ENCODE measurements at places on chromosomes 1 and 21.

- no peak for DNase-seq
These were observed 7.1 kb upstream of the PLEKHM2 start for GRCh38 chr1:15676688-15677661.

DNA sequence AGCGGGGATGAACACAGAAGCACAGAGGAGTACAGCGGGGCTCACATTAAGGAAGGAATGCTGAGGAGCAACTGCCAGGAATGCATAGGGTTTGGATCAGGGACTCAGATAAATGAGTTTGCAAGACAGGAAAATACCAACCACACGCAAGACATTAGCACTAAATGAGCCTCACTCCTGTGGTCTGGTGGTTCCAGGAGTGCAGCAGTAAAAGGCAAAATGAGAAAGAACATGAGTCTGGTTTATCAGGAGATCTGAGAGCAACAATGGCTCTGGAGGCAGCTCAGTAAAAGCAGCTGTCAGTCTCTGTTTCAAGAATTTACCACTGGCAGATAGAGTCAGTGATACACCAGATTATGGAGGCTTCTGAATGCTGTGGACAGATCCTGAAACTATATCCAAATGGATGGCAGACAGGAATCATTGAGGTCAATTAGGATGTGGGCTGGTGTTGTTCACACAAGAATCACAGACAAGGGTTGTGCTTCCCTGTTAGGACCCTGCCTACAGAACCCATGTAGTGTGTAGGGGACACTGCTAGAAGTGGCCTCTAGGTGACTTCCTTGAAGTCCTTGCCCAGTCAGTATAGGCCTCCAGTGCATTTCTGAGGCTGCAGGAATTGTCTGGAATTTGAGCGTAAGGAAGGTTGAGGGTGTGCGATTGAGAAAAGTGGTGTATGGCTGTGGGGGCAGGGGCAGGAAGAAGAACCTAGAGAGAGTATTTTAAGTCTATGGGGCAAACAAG is 50.3 kb downstream of the CASQ2 start:
- DNase-seq, result no peak

- DNase-seq, result no peak
These were observed 14.6 kb downstream of the CACNA1E start for GRCh38 chr1:181497870-181498269.

- DNase-seq, result no peak
These were observed 259.1 kb downstream of the TGFB2 start for GRCh38 chr1:218604217-218604616.

GRCh38 chr1:207992677-207993236 is 81.8 kb upstream of the CD34 start:
- DNase-seq, result no peak

DNA sequence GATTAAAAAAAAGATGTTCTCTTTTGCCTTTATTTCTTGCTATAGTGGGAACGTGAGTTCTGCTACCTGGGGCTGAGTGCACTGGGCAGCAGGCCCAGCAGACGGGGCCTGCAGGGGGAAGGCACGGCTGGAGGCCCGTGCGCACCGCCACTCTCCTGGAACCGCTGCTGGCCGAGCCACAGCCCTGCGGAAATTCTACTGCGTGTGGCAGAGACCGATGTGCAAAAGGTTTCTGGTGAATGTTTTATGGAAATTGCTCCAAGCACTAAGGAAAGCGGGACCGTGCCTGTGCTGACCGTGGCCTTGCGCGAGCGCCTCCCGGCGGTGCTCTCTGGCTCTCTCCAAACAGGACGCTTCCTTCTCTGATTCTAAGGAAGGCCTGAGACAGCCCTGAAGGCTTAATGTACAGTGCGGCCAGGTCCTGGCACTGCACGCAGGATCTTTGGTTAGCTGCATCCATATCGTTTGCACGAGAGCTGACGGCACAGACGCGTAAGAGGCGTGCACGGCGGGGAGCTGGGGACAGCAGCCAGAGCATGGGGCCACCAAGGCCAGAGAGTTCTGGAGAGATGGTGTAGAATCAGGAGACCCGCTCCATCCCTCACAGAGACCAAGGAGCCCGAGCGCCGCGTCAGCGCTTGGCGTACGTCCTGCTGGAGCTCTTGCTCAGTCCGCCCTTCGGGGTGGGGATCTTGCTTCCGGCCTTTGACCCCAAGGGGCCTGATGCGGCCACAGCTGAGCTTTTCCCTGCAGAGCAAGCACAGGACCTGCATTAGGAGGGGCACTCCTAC is 18.7 kb upstream of the LRRC47 start:
- no peak for DNase-seq

DNA sequence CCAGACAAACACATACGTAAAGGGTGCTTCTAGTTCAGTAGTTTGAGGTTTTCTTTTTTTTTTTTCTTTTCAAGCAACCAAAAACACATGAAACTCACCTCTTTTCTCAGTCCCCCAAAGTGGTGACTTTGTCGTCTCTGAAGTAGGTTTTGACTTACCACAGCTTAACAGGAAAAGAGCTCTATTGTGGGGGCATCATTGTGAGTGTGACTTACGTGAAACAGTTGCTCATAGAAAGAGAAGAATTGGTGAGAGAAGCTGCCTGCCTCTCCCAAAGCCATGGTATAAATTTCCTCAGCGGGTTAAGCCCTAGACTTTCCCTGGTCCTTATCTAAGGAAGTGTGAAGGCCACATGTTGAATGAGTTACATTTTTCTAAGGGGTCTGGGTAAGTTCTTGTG is 11.9 kb downstream of the FASLG start:
- DNase-seq, result no peak

- no peak for DNase-seq
These were observed 256.8 kb downstream of the KAZN start for GRCh38 chr1:14855268-14855667.

DNA sequence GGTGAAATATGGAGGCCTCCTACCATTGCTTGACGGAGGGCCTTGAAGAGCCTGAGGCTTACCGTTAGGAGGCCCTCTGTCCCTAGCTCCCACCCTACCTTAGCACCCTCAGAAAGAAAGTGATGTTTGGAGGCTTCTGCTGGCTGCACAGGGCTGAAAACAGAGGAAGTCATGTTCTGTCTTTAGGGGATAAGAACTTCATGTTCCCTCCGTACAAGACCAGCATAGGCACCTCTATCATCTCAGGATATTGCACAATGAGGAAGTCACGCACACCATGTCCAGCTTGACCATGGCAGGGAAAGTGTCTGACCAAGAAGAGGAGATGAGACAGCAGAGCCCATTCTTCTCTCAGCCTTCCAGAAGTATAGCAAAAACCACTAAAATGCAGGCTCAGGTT is 13.8 kb downstream of the ADORA3 start:
- no peak for DNase-seq

- DNase-seq, result no peak
These were observed 125.1 kb downstream of the MRPS6 start for GRCh38 chr21:34198231-34199120.

GRCh38 chr1:201346337-201346939 is 31.0 kb downstream of the TNNT2 start:
- DNase-seq, result no peak

- no peak for DNase-seq
These were observed 1150.9 kb downstream of the MRPL39 start for GRCh38 chr21:24456358-24456757.

GRCh38 chr1:173424143-173424542 is 53.0 kb upstream of the PRDX6 start:
- DNase-seq, result no peak

GRCh38 chr1:242030071-242030470 is 31.2 kb upstream of the MAP1LC3C start:
- no peak for DNase-seq

DNA sequence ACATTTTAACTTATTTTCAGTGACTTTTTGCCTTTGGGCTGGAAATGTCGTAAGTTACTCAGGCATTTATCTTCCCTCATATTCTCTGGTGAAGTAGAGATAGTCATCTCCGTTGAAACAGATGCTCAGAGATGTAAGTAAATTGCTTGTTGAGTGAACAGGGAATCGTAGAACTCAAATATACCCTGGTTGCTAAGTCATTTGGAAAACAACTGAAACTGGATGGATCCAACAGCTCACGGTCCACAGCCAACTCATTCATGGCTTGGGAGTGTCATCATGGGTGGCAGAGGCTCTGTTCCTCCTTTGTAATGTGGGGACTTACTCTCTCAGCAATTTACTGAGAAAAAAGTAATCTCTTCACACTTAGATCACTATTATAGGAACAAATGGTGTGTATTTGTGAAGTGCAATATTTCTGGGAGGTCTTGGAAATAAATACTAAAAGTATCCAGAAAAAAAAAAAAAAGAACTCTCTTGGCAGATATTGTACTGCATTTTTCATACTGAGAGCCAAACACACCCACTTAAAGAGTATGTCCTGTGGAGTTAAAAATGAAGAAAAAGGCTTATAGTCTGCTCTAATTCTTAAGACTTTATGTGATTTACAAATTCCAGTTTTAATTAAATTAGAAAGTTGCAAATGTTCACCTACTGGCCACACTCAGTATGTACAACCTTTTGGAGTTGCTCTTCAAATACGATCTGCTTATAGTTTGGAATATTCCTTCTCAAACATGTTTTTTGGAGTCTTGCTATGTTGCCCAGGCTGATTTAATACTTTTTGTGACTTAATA is 107.4 kb downstream of the LEPR start:
- no peak for DNase-seq

- peak; percentile 37 for DNase-seq
These were observed 210.0 kb upstream of the FOXD3 start for GRCh38 chr1:63112155-63112900.

GRCh38 chr1:2029561-2029960 is 10.4 kb downstream of the GABRD start:
- DNase-seq, result no peak

GRCh38 chr21:34227386-34227852 is 136.4 kb upstream of the KCNE2 start:
- peak; percentile 23 for DNase-seq

DNA sequence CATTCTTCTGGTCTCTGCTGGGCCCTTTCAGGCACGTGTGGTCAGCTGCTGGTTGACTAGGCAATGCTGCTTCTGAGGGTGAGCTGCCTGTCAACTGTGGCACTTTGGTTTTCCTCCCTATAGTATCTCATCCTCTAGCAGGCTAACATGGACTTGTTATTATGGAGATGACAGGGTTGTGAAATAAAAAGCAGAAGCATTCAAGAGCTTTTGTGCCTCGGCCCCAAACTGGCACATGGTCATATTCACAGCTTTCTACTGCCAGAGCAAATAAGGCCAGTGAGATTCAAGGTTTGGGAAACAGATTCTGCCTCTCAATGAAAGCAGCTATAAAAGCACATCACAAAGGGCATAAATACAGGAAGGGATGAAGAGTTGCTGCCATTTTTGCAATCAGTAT is 1.6 kb upstream of the ZNF124 start:
- DNase-seq, result no peak

DNA sequence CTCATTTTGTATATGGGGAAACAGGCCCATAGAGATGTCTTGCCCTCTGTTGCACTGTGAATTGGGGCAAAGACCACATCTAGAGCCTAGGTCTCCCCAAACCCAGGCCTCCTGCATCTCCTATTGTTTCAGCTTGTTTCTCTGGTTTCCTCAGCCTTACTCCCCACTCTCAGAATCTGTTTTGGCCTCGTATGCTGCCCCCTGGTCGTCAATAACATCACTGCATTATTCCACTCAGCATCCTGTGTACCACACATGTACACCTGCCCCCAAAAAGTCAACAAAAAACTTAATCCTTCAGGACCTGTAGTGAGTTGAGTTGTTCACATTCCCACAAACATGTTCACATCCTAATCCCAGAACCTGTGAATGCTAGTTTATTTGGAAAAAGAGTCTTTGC is 184.8 kb downstream of the BRINP2 start:
- no peak for DNase-seq

- DNase-seq, result no peak
These were observed 176.9 kb upstream of the LMO4 start for GRCh38 chr1:87151500-87152421.

DNA sequence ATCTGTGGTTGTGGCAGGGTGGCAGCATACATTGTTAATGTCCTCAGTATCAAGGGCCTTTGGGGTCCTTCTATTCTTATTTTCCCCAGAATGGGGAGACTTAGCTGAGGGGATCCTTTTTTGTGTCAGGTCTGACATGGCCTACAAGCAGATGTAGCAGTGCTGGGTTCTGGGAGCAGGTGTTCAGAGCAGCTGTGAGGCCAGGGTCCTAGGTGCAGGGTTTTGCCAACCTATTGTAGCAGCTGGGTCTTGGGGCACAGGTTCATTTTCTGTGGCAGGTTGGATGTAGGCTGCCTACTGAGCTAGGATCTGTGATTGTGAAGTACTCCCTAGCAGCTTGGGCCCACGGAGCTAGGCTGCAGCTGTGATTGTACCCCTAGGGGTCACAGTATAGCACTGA is 60.1 kb downstream of the DIPK1A start:
- no peak for DNase-seq

- DNase-seq, result no peak
These were observed 41.7 kb downstream of the SYT6 start for GRCh38 chr1:114111731-114112641.

- DNase-seq, result no peak
These were observed 28.9 kb upstream of the EFCAB14 start for GRCh38 chr1:46747683-46748288.

GRCh38 chr1:81834268-81834667 is 33.5 kb downstream of the ADGRL2 start:
- no peak for DNase-seq

- no peak for DNase-seq
These were observed 33.7 kb downstream of the LRRC42 start for GRCh38 chr1:53979712-53980450.

- DNase-seq, result no peak
These were observed 20.0 kb upstream of the CLIC6 start for GRCh38 chr21:34648739-34649297.

DNA sequence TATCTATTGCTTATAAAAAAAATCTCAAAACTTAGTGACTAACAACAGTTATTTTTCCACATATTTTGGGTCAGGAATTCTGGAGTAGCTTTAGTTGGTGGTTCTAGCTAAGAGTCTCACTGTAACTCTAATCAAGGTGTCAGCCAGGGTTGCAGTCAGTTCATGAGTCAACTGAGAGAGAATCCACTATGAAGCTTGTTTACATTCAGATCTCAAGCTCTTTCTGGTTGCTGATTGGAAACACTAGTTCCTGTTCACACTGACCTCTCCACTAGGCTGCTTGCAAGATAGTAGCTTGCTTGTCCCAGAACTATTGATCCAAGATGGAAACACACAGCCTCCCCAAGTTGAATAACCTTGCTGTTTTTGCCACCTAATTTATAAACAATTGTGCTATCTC is 1192.1 kb upstream of the B3GALT2 start:
- no peak for DNase-seq

GRCh38 chr1:39791838-39792237 is 3.2 kb upstream of the BMP8B start:
- DNase-seq, result no peak

Measured in fibroblast of skin of left biceps (primary cell).